ENCODE measurements at places on chromosomes 7 and 10. TPM values are rescaled to one million over a fixed set of nuclear protein-coding genes. Genes with fewer than 3 reads are reported as not detected.
A peak's percentile ranks its signal among the peaks of the same experiment; 100 is the strongest.

Gene ZNF22
- 10.9 TPM for total RNA-seq

GRCh38 chr10:1454428-1454827 lies 282.9 kb downstream of the ADARB2 start:
- no peaks in the 10 kb centered on the region for H3K4me1 ChIP-seq
- H3K27me3 ChIP-seq = no peaks in the 10 kb centered on the region
- no peak overlapping the region for H3K27ac ChIP-seq
- H3K36me3 ChIP-seq = no peaks in the 10 kb centered on the region
- DNase-seq = no peak

DNA sequence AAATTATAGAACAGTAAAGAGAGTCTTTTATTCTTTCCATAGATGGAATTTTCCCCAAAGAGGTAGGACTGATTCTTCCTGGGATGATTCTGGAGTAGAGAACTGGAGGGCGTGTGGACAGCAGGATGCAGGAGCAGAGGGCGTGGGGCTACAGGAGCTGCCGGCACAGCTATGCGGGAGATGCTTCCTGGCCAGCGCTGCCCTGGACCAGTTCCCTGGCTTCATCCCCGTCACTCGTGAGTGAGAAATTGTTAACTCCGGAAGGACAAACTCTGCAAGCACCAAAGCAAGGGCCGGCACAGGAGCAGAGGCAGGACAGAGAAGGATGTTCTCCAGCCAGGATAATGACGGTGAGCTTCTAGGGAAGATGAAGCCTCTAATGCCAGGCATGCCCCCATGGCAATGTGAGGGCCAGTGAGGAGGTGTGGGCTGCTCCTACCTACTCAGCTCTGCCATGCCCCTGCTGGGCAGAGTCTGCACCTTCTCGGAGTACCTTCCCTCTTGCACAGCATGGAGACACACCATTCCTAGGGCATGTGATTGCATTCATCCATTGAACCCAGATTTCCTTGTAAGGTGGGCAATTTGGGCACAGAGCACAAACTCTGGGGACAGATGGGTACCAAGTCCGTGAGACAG lies 760.9 kb upstream of the IGFBP3 start:
- DNase-seq = no peak
- H3K27me3 ChIP-seq = no peaks in the 10 kb centered on the region
- no peaks in the 10 kb centered on the region for H3K36me3 ChIP-seq
- no peak overlapping the region for H3K4me3 ChIP-seq

GRCh38 chr7:4715410-4715776 lies 33.3 kb downstream of the FOXK1 start:
- no peaks in the 10 kb centered on the region for H3K27me3 ChIP-seq
- H3K4me3 ChIP-seq = no peak overlapping the region
- H3K4me1 ChIP-seq = peaks cover 27% of the 10 kb centered on the region

DNA sequence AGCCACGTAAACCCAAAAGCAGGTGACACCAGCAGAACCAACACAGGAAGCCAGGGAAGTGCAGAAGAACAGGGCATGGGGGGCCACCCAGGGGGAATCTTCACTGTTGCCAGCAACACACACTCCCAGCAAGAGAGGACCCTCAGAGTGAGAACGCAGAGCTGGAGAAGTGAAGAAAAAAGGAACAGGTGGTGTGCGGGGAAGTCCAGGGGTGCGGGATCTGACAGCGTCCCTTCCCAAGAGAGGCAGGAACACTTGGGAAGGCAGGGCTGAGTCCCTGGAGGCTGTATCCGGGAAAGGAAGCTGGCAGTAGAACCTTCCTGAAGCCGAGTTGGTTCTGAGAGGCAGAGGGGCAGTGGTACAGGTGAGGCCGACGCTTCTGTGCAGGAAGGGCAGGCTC lies 27.7 kb downstream of the AGAP4 start:
- no peaks in the 10 kb centered on the region for H3K36me3 ChIP-seq
- no peak for DNase-seq
- no peaks in the 10 kb centered on the region for H3K27me3 ChIP-seq
- H3K4me1 ChIP-seq = peaks cover 2% of the 10 kb centered on the region

DNA sequence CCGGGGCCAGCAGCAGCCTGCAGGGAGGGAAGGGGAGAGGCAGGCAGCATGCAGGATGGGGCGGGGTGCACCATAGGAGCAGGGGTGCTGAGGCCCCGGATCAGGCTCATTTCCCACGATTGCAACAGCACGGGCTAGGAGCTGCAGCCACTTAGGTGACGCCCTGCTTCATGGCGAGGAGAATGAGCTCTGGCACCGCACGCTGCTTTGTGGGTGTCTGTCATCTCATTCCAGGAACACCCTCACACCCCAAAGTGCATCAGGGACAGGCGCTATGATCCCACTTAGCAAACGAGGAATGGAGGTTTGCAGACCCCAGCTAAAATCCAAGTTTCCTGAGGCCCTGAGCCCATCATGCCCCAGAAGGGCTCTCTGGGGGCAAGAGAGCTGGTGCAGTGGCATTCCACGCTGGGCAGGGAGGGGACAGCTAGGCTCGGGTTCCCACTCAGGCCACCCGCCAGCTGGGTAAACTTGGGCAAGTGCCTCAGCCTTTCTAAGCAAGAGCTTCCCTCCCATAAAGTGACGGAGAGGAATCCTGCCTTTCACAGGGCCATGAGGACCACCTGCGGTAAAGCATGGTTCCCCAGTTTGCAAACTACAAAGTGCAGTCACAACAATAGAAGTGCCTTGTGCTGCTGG lies 9.3 kb downstream of the KCNH2 start:
- H3K4me1 ChIP-seq = no peaks in the 10 kb centered on the region
- peaks cover 46% of the 10 kb centered on the region for H3K27me3 ChIP-seq
- no peak for DNase-seq
- no peak overlapping the region for H3K27ac ChIP-seq
- no peak overlapping the region for H3K4me3 ChIP-seq

- no peak for DNase-seq
- peak overlapping the region; percentile 17 for H3K4me3 ChIP-seq
- H3K27ac ChIP-seq = no peak overlapping the region
- H3K27me3 ChIP-seq = peaks cover 50% of the 10 kb centered on the region
Measured at GRCh38 chr7:151408839-151409666, 785 bp downstream of the WDR86 start.
